CD4-positive, alpha-beta T cell (primary cell): ENCODE measurements at places on chromosomes 16 and 17.

DNA sequence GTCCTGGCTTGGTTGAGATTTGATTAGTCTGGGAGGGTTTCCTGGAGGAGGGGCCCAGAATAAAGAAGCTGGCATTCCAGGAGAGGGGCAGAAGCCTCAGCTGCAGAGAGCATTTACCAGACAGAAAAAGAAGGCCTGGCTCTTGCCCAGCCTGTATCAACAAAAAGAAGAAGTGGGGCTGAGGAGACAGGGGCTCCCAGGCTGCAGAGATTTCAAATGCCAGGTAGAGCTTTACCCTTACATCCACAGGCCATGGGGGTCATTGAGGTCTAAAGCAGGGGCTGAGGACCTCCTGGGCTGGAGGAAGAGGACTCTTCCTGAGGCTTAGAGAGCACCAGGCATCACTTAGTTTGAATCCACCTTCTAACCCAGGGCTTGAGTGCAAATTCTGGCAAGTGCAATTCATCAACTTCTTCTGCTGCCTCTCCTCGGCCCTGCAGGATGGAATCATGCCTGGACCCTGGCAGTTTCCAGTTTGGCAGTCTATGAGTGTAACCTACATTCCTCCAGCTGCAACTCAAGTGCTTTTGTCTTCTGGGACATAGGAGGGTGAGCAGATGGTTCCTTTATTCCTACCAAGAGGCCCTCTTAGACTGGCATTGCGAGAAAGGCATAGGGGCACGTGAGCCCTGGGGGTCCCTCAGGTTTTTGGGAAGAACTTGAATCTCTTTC is 15.3 kb downstream of the CA7 start:
- DNase-seq = no peak

- DNase-seq = no peak
Observed at GRCh38 chr16:4513086-4513860, 25.3 kb downstream of the CDIP1 start.

DNA sequence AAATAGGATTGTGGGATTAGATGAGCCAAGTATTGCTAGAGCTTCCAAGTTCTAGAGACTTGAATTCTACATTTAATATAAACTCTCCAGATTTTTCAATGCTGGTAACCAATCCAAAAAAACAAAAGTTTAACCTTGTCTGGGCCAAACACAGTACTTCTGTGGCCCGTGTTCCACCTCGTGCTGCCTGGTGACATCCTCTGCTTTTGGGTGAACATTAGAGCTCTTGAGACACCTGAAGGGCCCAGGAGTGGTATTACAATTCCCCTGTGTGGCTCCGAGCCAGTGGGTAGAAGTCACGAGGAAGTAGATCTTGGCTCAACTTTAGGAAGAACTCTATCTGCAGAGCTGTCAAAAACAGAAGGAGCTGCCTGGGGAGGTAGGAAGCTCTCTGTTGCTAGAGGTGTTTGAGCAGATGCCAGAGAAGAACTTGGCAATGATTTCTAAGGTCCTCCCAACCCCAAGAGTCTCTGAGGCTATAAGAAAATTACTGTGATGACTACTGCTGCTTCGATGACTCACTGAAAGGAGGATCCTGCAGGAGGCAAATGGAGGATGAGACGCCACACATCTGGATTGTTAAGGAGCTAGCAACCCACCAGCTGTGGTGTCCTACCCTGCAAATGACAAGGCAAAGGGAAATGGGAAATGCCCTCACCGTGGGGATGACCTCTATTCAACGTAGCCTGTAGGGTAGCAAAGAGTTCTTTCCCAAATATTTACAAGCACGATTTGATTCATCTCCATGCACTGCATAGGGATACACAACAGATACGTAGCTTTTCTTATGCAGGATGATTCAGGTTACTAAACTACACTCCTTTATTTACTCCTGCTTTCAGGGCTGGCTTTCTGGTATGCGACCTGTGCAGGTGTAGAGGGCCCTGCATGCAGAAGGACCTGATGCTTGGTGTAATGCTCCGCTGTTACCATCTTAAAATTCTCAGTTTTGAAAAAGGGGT is 45.8 kb upstream of the GAS7 start:
- no peak for DNase-seq

DNA sequence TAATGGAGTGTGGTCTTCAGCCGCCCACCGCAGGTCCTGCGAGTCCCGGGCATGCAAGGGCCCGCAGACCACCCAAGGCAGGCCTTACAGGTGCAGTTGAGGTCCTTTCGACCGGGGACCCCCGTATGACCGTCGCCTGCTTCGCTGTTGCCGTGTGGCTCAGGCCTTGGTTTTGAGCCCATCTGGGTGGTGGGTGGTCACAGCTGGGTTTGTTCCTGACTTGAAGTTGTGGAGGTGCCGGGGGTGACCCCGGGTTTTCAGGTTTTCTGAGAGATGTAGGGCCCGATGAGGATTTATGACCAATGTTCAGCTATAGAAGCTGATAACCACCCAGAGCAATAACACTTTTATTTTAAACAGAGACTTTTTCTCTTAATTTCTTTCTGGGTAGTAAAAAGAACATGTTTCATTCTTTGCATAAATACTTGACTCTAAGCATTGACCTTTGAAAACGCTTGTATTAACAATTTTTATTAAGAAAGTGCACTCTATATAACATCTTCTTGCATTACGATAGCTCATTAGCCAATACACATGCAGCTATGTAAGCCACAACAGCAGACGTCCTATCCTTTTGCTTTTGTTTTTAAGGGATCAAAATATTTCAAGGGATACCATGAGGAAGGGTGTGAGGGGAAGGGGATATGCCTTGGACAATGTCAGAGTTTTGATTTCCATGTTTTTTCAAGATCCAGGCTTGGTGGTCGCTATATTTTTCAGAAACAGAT is 1.9 kb downstream of the FOXL1 start:
- DNase-seq = no peak

DNA sequence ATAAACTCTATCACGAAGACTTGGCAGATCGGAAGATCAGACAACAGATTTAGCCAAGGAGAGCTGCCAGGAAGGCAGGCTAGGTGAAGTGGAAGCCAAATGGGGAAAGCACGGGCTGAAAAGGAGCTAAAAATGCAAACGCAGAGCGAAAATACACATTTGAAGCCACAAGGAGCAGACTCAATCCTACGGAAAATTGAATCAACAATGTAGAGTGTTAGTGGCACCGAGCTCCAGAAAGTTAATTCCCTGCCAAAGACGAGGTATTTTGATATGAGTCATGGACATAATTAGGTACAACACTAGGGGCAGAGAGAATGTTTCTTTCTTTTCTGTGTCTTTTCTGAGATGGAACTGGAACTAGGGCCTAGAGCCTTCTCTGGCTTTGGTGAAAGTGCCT is 20.7 kb downstream of the GSG1L start:
- DNase-seq = no peak

GRCh38 chr16:80174416-80174815 is 366.4 kb upstream of the DYNLRB2 start:
- no peak for DNase-seq

DNA sequence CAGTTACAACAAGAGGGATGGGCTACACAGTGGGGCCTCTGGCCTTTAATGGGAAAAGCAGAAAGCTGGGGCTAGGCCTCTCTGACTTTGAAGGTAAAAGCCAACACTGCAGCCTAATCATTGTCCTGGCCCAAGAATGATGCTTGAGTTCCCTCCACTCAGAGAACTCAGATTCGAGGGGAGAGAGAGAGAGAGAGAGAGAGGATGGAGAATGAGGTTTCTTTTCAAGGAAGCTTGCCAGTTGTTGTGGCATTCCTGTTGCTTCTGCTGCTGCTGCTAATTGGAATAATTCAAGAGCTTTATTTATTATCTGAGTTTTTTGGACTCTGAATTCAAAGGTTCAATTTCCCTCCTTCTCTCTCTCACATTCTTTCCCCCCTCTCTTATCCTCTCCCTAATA is 144.6 kb upstream of the IRX6 start:
- no peak for DNase-seq

DNA sequence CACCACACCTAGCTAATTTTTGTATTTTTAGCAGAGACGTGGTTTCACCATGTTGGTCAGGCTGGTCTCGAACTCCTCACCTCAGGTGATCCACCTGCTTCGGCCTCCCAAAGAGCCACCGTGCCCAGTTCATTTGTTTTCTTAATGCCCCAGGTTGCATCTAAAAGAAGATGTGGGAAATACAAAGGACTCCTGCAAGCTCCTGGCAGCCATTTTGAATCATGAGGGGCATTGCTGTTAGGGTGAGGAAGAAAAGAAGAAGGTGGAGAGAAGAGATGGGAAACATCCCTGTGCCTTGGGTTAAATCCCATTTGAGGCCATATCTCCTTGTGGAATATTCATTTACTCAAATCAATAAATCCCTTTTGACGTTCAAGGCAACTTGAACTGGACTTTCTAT is 365.3 kb upstream of the ERCC4 start:
- DNase-seq = no peak

DNA sequence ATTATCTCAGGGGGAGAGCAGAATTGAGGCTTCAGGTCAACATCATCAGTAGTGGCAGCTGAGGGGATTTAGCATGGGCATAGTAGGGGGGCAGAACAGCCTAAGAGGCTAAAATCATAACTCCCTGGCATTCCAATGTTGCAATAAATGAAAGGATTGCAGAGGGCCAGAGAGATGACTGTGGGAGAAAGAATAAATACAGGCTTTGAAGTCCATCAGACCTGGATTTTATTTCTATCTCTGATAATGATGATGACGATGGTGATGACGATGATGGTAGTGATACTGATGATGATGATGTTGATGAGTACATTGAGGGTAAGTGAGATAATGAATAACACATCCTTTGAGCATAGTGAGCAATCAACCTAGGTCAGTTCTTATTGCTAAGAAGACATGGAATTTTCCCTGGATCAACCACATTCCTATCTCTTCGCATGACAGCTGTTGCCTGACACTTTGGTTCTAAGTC is 107.4 kb upstream of the CDH11 start:
- no peak for DNase-seq

- DNase-seq = no peak
Observed at GRCh38 chr17:34699181-34699580, 119.8 kb downstream of the TMEM132E start.

DNA sequence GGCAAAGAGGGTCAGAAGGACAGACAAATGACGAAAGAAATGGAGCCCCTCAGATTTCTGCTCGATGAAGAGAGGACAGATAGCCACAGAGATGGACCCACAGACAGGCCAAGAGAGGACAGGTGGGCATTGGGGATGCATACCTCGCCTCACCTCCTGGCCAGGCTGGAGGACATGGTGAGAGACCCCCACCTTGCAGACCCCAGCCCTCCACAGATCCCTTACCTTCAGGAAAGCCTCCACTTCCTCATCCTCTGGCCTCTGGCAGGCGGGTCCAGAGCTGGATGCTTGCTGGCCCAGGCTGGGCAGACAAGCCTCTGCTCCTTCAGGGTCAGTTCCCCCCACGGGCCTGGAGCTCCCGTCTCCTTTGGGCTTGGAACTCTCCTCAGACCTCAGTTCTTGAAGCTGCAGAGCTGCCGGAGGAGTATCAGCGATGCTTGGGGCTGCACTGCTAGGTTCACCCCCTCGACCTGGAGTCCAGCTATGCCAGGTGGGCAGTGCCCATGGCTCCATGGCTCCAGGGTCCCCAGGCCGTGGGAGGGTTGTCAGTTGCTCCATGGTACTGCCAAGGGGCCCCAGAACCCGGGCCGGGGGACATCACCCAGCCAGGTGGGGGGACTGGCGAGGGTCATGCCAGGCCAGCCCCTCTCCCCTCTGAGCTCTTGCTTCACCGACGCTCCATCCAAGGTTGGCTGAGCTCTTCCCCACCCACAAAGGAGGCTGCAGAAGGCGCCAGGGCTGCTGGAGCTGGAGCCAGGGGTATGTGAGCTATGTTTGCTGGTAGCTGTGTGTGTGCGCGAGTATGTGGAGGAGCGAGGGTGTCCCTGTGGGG is 1.0 kb downstream of the TSPOAP1 start:
- no peak for DNase-seq

- no peak for DNase-seq
Observed at GRCh38 chr16:73062001-73062616, 14.2 kb upstream of the ZFHX3 start.

- DNase-seq = no peak
Observed at GRCh38 chr16:77548766-77549165, 113.9 kb upstream of the ADAMTS18 start.

DNA sequence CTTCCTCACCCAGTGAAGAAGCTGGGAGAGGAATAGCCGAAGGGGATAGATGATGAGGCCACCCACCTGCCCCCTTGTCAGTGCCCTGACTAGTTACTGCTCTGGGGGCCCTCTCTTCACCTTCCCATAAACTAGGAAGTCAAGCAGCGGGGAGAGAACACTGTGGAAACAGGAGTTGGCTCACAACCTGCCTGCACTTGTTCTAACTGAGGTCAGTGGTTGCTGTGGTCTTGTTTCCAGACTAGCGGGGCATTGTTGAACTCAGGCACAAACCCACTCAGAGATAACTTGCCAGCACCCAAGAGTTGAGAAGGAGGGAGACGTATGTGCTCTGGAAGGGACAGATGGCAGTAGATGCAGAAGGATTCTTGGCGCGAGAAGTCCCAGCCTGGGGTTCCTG is 48.6 kb upstream of the DDX52 start:
- DNase-seq = no peak

DNA sequence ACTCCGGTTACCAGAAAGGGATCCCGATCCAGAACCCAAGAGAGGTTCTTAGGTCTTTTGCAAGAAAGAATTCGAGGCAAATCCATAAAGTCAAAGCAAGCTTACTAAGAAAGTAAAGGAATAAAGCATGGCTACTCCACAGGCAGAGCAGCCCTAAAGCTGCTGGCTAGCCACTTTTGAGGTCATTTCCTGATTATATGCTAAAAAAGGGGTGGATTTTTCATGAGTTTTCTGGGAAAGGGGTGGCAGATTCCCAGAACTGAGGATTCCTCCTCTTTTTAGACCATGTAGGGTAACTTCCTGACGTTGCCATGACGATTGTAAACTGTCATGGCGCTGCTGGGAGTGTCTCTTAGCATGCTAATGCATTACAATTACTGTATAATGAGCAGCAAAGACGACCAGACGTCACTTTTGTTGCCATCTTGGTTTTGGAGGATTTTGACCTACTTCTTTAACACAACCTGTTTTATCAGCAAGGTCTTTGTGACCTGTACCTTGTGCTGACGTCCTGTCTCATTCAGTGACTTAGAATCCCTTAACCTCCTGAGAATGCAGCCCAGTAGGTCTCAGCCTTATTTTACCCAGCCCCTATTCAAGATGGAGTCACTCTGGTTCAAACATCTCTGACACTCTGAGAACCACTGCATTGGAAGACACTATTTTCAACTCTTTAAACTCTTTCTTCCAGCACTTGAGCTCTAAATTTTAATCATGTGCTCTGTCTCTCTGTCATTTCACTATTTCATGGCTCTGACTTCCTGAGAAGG is 203.6 kb upstream of the CACNG3 start:
- DNase-seq = no peak

DNA sequence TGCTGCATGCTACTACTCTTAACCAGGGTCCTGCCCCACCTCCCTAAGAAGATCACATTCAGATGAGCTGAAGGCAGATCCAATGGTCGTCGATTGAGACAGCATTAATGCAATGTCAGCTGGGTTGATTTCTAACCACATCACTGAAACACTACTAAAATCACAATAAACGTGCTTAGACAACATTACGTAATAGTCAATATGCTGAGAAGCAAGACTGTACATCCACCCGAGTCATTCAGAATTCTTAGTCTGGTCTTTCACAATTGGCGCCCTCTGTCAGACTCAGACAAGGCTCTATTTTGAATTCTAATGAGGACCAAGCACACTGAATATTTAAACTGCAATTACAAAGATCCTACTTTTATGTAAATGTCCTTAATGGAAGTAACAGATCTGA is 205.2 kb downstream of the STX8 start:
- no peak for DNase-seq

GRCh38 chr17:42277342-42277712 is 1.1 kb upstream of the STAT5B start:
- no peak for DNase-seq
